ENCODE measurements at places on chromosomes 12 and 14.

- DNase-seq: no peak
These were observed 91.2 kb downstream of the KIF26A start for GRCh38 chr14:104229534-104230055.

DNA sequence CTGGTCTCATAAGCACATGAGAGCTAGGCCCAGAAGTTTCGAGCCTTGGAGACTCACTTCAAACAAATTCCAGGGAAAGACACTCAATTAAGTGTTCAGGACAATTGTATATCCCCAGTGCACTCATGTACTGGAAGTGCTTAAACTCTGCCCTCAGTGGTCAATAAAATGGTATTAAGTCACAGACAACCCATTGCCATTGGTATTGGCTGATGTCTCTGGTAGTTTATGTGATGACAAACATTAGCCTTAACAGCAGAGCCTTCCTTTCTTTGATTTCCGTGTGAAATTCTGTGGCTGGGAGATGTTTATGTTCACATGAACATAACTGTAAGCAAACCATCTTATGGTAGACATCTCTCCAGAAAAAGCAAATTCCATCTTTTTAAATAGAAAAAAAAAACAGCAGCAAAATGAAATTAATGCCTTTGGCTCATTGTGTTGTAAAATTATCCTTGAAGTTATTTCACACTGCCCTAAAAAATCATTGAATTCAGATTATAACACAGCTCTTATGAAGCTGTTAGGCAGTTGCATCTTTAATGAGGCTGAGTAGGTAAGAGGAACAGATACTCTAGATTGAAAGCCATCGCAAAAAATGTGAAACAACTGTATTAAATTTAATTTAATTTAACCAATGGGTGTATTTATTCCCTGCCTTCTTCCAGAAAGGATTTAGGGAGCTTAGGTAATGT, 216.2 kb upstream of the PLEKHG7 start:
- DNase-seq: no peak

DNA sequence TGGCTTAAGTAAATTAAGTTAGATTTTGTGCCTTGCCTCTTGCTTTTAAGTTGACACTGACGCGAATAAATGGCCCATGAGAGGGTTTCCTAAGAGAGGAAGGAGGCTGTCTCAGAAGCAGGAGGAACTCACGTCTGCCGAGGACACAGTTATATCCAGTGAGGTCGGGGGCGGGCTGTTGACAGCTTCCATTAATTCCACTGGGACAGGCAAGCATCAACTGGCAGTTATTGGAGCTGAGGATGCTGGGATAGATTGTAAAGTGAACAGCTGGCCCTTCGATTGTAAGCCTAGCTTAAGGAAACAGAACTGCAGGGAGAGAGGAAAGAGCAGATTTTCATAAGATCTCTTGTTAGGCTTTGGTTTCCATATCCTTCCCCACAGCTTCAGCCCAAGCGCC, 399.2 kb downstream of the IPO8 start:
- peak; percentile 89 for DNase-seq

DNA sequence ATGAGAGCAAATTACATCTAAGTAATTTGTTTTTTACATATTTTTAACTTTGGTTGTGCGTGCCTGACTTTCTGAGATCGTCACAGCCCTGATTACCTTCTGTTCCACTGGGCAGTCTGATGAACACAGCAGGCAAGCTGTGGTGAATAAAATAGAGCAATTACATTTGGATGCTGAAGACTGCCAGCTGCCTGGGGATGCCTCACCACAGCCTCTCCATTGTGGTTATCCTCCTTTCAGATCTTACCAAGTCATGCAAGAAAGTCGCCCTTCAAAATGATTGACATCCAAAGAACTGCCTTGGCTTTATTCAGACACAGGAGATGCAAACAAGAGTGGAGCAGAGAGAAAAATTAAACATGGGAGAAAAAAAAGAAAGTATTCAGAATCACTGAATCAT, 456.6 kb upstream of the TMPO start:
- DNase-seq: no peak

DNA sequence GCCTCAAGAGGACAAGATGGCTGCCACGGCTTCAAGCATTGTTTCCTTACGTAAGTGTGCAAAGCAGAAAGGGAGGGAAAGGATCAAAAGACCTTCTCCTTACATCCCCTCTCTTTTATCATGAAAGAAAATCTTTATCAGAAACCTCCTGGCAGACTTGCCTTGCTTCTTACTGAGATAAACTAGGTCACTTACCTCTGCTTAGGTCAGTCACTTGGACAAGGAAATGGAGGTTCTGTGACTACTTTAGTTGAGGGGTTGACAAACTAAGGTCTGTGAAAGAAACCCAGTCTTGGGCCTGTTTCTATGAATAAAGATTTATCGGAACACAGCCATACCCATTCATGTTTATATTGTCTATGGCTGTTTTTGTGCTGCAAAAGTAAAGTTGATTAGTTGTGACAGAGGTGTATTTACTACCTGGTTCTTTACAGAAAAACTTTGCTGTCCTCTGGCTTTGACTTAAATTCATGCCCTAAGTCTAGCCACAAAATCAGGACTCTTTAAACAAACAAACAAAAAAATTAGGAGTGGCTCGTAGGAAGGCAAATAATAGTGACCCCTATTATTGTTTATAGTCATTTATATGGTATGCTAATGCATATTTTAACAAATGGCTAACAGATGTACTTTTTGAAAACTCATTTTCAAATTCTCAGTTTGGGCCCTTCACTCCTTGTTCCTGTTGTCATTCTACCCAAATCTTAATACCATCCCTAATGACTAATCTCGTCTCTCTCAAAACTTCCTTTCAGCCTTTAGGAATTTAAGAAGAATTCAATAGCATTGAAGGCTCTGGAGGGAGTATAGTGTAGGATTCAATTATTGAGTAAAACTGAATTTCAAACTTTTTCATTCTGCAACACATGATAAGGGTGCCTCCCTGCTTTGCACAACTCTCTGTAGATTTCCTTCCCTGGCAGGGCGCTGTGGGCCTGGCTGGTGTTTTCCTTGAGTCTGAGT, 42.0 kb upstream of the ATP2B1 start:
- DNase-seq: no peak

DNA sequence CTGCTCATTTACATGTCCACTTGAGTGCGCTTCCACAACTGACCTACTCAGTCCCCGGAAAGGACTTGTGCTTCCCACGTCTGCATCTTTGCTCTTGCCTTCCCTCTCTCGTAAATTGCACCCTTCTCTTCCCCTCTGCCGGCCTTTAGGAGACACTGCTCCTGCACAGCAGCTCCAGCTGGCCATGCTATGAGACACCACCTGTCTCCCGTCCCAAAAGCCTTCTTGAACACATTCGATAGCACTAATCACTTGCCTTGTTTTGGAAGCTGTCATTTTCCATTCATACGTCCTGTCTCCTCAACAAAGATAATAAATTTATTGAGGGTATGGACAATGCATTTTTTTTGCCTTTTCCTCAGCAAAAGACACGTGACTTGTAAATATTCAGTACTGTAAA, 15.7 kb upstream of the KCNA1 start:
- peak; percentile 52 for DNase-seq

DNA sequence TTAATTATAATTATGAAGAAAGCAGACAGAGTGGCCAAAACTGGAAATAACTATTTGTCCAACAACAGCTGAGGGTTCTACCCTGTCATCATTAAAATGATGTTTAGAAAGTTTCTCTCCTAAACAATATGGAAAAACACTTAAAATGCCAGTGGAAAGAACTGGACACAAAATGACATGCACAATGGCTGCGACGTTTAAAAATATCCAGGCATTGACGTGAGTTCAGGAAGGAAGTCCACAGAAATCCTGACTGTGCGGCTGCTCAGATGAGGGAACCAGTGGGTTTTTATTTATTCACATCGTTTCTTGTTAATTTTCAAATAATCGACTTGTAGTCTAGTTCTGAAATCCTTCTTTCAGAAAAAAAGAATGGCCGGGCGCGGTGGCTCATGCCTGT, 58.3 kb downstream of the CCNK start:
- no peak for DNase-seq

DNA sequence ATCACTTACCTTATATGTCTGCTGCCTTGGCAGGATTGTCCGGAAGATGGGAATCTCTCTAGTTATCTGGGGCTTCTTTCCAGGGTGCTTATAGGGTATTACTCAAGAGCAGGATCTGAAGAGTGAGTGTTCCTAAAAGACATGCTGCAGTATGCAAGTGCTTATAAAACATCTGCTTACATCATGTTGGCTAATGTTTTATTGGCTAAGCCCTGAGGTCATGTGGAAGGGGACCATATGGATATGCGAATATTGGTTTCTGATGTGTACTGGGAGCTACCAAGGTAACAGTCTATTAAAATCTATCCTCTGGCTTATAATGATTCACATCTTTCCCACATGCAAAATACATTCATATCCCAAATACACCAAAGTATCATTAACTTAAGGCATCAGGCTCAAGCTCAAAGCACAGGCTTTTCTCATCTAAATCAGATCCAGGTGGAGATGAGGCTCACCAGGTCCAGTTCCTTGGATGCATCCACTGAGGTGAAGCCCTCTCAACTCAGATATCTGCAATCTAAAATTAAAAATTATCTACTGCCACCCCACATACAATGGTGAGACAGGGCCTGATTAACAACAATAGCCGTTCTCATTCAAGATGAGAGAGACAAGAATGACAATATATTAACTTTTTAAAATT, 29.8 kb downstream of the LRRIQ1 start:
- no peak for DNase-seq

DNA sequence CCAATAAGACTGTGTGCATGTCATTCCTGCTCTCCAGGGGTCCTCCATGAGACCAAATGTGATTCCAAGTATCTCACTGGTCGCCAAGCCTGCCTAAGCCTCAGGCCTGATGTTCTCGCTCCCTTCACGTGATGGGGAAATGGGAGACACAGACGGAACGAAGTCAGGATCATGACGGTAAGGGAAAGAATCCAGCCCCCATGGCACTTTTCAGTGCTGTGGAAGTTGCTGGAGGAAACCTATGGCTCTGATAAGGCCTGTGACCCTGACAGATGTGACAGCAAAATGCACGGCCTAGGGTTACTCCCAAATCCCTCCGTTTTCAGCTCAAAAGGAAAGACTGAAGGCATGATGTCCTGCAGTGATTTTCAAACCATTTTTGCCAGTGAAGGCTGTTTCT, 184.9 kb downstream of the CALM1 start:
- DNase-seq: no peak

DNA sequence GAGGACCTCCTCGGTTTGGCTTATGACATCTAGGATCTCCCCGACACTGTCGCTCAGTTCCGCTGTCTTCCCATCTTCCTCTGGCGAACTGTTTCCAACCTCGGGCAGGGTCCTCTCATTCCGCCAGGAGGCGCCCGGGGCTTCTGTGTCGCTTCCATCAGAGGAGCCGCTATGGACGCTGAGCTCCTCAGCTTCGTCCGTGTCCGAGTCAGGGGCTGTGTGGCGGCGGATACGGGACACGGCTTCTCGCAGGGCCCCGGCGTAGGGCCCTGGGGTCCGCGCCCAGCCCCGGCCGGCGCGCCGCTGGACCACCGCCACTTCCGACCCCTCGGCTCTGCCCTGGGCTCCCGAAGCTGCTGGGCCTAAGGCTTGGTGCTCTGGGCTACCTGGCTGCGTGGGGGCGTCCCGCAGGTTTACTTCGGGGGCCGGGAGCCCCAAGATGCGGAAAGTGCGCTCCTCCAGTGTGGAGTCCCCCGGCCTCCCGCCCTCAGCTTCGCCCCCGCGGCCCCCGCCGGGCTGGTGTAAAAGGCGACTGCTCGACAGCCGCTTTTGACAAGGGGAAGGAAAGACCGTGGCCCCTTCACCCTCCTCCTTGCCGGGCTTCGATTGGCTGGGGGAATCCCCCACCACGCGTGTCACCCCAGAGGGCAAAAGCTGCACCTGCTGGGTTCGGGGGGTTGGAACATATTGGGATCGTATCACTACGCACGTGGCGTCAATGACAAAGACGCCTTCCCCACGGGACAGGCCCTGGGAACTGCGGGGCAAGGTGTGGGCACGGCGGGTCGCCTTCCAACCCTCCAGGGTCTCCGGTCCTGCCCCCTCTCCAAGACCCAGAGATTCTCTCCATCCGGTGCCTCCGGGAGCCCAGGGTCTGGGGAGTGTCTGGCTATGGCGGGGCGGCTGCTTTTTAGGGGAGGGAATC, 2.1 kb downstream of the DDN start:
- DNase-seq: peak; percentile 86

DNA sequence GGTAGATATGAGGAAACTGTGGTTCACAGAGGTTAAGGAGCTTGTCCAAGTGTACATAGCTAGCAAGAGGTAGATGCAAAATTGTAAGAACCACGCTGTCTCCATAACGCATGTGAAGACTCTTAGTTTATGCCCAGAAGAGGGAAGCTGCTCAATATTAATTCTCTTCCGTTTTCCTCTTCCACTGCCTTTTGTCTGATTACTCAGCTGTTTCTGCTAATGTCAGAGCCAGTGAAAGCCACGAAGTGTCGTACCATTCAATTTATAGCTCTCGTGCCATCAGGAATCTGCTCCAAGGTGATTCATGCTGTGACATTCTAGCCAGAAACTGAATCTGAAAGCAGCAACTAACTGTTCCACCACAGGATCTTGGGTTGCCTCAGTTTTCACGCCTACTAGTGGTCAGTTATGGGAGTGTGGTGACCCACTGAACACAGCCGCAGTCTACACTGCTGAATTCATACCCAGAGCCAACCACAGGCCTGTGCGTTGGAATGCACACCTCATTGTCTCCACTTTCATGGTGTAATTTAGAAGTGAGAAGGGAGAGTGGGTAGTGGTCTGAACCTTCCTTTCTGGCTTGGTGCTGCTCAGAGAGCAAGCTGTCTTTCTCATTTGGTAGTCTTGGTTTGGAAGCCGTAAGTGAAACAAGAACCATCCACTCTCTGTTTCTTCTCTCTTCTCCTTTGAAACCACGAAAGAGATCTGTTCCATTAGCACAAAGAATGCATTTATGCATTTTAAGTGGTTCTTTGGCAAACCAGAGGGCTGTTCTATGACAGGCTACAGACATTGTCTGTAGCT, 74.2 kb upstream of the NAP1L1 start:
- DNase-seq: no peak

- no peak for DNase-seq
These were observed 1036.6 kb downstream of the TRHDE start for GRCh38 chr12:73308747-73309146.
